ENCODE measurements at places on chromosomes 1 and 21.

- DNase-seq, result no peak
Measured at GRCh38 chr1:152182431-152182830, 23.4 kb upstream of the RPTN start.

GRCh38 chr1:210669951-210670350 lies 341.2 kb downstream of the HHAT start:
- DNase-seq, result no peak

DNA sequence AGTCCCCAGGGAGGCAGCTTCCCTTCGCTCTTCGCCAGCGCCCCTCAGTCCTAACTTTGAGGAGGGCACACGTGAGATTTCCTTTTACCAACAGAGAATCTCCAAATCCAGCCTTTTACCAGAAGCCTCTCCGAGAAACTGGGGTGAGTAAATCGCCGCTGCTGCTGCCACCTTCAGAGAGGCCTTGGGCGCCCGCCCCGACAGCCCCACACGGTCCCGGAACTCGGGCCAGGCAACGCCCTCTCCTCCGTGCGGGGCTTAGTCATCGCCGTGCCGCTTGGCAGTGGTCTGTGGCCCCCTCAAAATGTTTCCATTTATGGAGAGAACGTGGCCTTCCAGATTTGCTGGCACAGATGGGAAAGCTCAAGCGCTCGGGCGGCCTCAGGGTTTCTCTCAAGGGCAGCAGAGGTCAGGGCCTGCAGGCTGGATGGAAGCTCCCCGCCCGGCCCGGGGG lies 41.4 kb upstream of the COL6A2 start:
- DNase-seq, result peak; percentile 68

GRCh38 chr1:205652984-205653383 lies 21.2 kb upstream of the ELK4 start:
- DNase-seq, result no peak

GRCh38 chr1:212467843-212468482 lies 35.2 kb downstream of the NENF start:
- no peak for DNase-seq

DNA sequence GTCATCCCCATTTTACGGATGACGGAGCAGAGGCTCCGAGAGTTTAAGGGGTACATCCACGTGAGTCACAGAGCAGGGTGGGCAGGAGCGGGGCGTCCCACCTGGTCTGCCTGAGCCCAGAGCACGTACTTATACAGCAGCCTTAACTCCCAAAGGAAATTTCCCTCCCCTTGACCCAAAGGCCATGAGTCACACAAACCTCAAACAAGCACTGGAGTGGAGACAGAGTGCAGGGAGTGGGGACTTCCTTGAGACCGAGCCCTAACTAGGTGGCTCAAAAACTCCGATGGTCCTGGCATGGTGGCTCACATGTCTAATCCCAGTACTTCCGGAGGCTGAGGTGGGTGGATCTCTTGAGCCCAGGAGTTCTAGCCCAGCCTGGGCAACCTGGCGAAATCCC lies 141.6 kb upstream of the KLHDC7A start:
- no peak for DNase-seq
